CD4-positive, alpha-beta memory T cell (primary cell): ENCODE measurements at places on chromosomes 2 and 18.

GRCh38 chr2:67451086-67451832 is 54.1 kb downstream of the ETAA1 start:
- no peak for DNase-seq

DNA sequence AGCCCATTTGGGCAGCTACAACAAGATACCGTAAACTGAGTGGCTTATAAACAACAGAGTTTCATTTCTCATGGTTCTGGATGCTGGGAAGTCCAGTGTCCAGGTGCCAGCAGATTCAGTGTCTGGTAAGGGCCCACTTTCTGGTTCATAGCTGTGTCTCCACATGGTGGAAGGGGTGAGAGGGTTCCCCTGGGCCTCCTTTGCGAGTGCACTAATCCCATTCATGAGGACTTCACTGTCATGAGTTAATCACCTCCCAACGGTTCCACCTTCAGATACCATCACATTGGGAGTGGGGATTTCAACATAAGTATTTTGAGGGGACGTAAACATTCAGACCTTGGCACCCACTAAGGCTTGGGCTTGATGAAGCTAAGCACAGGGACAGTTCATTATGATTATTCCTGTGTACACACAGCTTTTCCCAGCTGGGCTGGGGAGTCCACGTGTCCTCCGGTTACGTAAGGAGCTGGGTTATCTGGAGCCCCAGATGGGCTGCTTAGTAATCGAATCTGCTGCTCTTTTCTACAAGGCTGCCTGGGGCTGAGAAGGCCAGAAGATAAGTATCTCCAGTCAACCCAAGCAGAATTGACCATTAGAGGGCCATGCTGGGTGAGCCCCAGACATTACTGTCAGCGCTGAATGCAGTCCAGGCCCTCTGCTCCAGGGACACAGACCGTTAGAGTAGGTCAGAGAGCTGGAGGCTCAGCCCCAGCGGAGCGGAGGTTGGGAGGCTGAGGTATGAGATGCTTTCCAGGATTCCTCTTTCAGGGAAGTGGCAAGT is 42.7 kb downstream of the EPAS1 start:
- DNase-seq = no peak

- no peak for DNase-seq
Observed at GRCh38 chr2:173414823-173415322, 60.2 kb downstream of the CDCA7 start.

GRCh38 chr2:65931056-65931455 is 498.7 kb upstream of the SPRED2 start:
- DNase-seq = no peak

DNA sequence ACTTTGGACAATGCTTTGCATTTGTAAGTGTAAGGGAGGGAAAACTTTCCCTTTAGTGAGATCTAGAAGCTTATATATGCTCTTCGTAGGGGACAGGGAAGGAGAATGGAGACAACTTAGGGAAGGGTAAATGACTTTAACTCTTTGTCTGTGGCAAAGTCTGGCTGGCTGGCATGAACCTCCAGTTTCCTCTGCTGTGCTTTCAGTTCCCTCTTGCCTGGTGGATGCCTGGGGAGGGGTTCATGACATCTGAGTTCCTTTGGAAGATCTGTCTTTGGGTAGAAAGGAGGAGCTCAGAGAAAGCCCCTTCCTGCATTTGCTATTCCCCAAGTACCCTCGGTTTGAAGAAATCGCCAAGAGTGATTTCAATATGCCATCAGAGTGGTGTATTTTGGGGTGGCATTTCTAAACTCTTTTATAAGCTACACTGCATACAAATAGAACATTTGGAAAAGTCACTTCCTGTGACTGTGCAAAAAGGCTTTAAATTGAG is 143.6 kb downstream of the VAPA start:
- no peak for DNase-seq

- DNase-seq = no peak
Observed at GRCh38 chr18:67525328-67526099, 9.0 kb upstream of the DSEL start.

DNA sequence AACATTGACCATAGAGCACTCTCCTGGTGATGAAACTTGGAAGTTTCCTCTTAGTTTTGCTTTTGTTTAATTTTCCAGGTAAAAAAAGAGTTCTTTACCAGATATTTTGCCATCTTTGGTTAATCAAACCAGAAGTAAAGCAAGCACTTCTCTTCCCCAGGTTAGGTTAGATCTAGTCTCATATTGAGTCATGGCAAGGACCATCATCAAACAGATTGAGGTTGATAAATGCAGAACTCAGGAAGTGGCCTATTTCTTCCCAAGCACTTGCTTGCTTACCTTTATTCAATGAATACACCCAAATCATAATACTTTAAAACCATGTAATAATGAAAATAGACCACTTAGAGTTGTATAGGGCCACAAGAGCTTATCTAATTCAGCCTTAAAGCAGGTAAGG is 23.4 kb downstream of the DNAH6 start:
- no peak for DNase-seq

DNA sequence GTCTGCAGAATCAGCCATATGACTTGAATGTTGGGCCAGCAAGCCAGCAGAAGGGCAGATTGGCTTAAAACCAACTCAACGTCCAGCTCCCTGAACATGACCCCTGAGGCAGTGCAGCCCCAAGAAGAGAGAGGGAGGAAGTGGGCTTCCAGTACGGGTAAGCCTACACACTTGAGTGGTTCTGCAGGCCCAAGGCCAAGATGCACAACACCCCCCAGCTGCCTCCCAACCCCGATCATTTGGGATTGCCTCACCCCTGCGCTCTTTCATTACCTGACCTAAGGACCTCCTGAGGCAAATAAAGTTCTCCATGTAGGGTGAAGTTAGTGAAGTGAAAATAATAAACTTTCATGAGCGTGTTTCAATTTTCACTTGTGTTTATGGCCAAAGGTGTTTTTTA is 536.0 kb downstream of the TNS1 start:
- DNase-seq = no peak

GRCh38 chr2:215363039-215363438 is 51.2 kb downstream of the ATIC start:
- no peak for DNase-seq

GRCh38 chr18:68220458-68220857 is 494.4 kb downstream of the TMX3 start:
- DNase-seq = no peak

- DNase-seq = no peak
Observed at GRCh38 chr2:231300020-231300721, 95.3 kb upstream of the B3GNT7 start.

GRCh38 chr2:79950526-79950925 is 354.0 kb downstream of the LRRTM1 start:
- no peak for DNase-seq

DNA sequence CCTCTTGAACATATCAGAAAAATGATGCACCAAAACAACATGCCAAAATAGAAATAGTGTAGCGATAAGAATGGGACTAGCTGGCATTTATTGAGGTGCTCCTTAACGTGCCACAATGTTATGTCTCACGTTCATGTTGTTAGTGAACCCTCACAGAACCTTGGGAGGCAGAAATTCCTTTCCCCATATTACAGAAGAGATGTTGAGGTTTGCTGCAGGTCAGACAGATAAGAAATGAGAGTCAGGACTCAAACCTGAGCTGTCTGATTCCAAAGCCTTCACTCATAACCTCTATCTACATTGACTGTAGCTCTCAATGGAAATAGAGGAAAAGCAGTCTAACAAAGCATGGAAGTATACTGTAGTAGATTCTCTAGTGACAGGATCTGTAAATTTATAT is 163.3 kb upstream of the STK17B start:
- DNase-seq = no peak

- DNase-seq = no peak
Observed at GRCh38 chr2:175256806-175257585, 75.5 kb upstream of the ATP5MC3 start.

GRCh38 chr2:60834270-60834717 is 47.1 kb upstream of the REL start:
- no peak for DNase-seq

DNA sequence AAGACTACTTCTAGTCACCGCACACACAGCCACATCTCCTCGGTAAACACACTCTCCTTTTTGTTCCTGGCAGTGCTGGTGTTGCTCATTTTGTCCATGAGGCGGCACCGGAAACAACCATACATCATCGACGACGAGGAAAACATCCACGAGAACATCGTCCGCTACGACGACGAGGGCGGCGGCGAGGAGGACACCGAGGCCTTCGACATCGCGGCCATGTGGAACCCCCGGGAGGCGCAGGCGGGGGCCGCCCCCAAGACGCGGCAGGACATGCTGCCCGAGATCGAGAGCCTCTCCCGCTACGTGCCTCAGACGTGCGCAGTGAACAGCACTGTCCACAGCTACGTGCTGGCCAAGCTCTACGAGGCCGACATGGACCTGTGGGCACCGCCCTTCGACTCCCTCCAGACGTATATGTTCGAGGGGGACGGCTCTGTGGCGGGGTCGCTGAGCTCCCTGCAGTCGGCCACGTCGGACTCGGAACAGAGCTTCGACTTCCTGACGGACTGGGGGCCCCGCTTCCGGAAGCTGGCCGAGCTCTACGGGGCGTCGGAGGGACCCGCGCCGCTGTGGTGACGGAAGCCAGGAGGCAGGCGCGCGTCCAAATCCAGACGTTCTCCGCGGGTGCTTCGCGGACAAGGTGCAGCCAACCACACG is 221.0 kb downstream of the CDH20 start:
- no peak for DNase-seq

DNA sequence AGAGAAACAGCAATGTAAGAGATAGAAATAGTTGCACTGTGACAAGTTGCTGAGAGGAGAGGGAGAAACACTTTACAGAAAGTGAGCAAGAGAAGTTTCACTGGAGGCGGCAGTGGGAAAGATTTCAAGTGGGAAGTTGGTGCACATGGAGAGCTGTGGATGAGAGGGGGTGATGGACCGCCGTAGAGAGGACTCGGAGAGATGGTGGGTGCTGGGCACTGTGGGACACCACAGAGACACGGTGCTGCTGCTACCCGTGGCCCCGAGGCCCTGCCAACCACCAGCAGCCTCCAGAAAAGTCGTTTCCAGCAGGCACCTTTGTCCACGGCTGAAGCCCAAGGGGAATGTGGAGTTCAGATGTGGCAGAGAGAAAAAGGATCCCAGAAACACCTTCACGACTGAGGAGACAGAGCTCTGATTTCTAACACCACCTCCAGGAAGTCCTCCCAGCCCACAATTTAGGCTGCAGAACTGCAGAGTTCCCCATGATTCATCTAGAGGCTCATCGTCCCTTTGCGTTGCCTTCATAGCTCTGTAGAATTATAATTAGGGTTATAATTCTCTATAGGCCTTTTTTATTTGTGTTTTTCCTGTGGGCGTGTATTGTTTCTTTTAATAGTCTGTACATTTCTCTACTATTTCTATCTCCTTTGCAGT is 15.9 kb upstream of the IGFBP2 start:
- DNase-seq = no peak
